ENCODE measurements at places on chromosomes 1 and 21.
A peak's percentile ranks its signal among the peaks of the same experiment; 100 is the strongest.

DNA sequence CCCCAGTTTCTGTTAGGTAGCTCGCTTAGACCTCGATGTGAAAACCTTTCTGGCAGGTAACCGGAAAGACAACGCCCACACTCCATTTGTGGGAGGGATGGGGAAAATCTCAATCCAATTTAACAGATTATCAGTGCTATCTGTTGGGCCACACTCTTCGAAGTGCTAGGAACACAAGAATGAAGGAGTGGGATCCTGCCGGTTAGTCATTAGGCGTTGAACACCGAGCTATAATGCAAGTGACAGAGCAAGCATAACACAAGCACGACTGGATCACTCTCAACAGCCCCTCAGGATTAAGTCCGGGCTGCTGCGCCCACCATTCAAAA lies 531 bp downstream of the SNIP1 start:
- no peak for DNase-seq

DNA sequence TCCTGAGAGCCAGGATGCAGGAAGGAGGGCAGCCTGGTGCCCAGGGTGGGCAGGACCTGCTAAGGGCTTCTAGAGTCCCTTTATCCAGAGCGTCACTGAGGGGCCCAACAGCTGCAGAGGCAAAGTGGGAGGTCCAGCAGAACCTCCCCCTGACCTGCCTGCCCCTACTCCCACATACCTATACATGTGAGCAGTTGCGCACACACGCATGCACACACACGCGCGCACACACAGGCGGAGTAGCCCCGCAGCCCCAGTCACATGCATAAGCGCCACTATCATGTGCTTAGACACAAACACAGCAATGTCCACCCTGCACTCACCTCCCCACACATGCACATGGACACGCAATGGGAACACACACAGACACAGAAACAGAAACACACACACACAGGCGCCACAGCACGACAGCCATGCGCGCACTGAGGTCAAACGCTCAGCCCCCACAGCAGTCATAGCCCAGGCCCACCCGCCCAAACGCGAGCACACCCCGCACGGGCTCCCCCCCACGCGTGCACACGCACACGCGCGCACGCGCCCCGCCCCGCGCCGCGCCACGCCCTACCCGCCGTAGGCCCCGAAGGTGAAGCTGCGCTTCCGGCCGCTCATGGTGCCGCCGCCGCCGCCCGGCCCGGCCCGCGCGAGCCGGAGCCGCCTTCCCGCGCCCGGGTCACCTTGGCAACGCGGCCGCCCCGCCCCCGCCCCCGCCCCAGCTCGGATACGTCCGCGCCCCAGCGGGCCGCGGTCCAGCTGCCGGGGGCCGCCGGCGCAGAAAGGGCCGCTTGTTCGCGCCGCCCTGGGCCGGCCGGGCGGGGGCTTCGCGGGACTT lies 17.7 kb downstream of the RAP1GAP start:
- DNase-seq, result no peak

DNA sequence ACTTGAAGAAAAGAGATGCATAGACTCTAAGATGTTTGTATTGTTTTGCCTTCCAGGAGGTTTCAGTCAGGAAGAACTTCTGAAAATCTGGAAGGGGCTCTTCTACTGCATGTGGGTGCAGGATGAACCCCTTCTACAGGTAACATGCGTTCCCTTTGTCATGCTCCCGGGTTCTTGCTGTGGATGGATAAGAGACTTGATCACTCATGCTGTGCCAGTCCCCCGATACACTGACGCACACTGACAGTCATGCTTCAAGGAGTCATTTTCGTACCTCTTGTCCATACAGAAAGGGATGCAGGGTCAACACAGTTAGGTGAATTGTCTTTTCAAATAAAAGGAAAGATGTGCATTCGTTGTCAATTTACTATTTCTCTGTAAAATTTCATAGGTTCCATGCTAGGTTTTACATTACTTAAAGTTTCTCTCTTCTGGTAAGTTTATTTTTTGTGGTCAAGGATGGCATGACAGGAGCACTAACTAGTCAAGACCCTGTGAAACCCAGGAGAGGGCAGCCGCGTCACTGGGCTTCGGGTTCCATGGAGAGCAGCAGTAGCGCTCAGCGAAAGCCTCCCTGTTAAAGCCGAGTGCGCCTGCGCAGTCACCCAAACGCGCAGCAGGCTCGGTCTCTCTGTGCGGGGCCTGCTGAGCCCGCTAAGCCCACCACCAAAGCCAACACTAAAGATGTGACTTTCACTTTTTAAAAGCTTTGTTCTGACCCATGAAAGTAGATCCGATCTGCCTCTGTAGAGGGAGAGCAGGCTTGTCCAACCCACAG lies 10.7 kb downstream of the RRP1B start:
- no peak for DNase-seq

DNA sequence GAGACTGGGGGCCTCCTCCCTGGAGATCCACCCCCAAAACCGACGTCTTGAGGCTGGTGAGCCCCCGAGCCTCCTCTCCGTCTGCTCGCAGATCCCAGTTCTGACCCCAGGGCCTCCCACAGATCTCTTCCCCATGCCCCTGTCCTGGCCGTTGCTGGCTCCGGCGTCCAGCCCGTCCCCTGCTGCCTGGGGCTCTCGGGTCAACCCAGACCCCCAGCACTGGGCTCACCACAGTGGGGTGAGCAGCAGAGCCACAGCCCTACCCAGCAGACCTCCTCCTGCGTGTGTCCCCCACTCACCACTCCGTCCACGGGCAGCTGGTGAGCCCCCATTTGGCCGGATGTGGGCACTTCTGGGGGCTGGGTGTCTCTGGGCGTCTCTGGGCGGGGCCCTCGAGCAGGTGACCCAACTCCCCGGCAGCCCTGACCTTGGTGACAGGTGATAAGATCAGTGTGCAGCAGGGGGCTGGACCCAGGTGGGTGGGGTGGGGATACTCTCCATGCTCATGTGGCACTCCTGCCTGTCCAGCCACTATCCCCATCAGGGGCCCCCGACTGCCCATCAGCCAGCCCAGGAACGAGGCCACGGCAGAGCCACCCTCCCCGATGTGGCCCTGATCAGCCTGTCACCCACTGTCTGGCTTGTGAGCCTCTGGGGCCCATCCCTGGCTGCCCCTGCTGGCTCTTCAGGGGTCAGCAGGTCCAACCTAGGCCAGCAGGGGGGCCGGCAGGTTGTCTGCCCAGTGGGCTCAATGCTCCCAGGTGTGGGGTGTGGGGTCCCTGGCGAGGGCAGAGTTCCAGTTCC lies 709 bp downstream of the TNFRSF14 start:
- no peak for DNase-seq

DNA sequence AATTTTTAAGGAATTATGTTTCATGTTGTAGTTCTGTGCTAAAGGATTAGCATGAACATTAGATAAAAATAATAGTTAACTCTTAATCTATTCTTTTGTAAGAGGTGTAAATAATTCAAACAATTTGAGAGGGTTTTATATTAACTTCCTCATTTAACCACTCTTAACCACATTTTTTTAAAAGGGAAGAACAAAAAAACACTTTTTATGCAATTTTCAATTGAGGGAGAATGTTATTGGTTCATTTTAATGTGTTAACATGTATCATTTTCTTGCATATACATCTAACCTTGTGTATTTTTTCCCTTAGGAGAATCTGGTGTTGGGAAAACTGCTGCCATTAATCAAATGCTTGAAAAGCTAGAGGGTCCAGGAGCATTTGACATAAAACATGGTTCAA lies 169.0 kb downstream of the LBR start:
- no peak for DNase-seq

GRCh38 chr1:154241703-154242351 lies 21.1 kb downstream of the UBAP2L start:
- DNase-seq, result no peak

DNA sequence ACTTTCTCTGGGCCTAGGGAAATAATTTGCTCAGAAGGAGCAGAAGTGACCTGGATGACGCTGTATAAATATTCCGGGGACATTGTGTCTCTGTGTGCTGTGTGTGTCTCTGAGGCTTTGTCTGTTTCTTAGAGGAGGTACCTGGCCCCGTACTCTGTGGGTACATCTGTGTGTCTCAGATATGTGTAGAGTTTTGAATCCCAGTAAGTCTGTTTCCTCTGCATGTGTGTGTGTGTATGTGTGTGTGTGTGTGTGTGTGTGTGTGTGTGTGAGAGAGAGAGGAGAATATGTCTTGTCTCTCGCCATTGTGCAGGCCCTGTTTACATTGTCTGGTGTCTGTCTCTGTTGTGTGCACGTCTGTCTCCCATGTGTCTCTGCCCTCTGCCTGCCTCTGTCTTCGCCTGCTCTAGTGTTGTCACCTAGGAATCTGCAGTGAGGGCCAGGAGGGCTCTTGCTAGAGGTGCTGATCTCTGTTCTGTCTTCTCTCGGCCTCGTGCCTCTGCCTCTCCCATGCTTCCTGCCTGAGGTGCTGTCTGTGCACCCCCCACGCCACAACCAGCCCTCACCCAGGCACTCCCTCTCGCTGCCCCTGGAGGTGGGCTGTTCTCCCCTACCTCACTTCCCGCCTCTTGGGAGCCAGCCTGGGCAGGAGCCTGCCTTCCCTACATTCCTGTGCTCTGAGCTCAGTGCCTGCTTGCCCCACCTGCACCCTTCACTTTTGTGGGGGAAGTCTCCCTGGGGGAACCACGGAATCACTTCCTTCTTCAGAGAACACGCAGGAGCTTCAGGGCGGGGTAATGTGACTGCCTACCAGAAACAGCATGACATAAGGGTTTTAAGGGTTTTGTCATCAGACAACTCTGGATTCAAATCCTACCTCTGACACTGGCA lies 5.9 kb downstream of the MAP7D1 start:
- DNase-seq, result peak; percentile 21

- no peak for DNase-seq
Measured at GRCh38 chr1:78054559-78054958, 8.8 kb downstream of the GIPC2 start.

GRCh38 chr1:168614235-168614634 lies 37.8 kb downstream of the XCL1 start:
- no peak for DNase-seq

- no peak for DNase-seq
Measured at GRCh38 chr1:45329445-45329844, 2.8 kb downstream of the HPDL start.

DNA sequence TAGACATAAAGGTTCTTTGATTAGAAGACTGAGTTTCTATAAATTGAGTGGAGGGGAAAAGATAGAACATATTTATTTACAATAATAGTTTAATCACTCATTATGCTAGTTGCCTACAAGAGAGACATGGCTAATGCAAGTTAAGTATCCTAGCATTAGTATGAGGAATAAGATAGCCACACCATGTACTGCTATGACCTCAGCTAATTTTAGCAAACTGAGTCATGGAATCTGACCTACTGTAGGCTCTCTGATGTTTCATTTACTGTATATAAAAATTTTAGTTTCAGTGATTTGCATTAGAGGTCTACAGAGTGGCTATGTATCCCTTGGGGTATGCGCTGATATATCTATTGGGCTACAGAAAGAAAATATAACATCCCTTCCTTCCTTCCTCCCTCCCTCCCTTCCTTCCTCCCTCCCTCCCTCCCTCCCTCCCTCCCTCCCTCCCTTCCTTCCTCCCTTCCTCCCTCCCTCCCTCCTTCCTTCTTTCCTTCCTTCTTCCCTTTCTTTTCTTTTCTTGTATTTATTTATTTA lies 5.8 kb downstream of the AGL start:
- no peak for DNase-seq

DNA sequence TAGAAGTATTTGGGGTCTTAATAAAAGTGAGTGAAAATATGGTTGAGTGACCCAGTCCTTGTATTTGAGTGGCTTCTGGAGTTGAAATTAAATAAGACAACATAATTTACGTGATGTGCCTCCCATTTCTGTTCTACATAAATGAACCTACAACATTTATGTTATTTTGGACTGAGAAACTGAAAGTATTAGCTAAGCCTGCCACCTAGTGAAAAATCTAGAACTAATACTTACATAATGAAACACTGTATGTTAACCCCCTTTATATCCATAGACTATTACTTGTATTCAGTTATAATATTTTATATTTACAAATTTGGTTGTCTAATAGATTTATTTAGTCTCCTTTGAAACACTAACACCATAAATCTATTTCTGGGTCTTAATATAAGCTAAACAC lies 298.9 kb downstream of the KCNT2 start:
- no peak for DNase-seq

DNA sequence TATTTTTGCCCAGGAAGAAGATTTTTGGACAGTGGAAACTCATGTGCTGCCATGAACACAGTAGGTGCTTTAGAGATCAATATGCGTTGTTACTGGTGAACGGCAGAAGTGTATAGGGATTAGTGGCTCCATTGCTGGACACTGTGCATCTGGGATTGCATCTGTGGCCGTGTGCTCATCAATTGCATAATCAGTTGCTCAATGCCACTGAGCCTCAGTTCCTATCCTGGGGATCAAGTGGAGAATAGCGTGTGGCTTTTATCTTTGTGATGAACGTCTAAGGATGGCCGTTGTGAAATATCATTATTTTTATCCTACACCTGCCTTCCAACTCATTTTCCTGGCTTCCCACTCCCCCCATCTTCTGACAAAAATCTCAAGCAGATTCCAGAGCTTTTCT lies 5.4 kb downstream of the TNN start:
- no peak for DNase-seq

- DNase-seq, result no peak
Measured at GRCh38 chr1:225879521-225880221, 2.5 kb downstream of the TMEM63A start.

DNA sequence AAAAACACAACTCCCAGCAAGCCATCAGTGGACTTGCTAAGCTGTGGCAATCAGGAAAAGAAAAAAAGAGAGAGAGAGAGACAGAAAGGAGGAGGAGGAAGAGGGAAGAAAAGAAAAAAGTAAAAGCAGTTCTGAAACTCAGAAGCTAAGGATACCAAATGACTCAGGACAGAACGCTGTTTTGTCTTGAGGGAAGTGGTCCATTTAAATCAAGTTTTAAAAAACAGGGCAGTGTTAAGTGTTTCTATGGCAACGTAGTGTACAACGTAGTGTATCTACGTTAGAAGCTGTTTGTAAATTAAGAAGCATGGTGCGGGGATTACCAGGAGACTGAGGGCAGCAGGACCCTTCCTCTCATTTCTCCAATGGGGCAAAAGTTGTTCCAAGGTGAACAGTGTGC lies 5.8 kb downstream of the ADORA3 start:
- no peak for DNase-seq

Data from GDM1 (cell line).